ENCODE measurements at places on chromosomes 4 and X.

DNA sequence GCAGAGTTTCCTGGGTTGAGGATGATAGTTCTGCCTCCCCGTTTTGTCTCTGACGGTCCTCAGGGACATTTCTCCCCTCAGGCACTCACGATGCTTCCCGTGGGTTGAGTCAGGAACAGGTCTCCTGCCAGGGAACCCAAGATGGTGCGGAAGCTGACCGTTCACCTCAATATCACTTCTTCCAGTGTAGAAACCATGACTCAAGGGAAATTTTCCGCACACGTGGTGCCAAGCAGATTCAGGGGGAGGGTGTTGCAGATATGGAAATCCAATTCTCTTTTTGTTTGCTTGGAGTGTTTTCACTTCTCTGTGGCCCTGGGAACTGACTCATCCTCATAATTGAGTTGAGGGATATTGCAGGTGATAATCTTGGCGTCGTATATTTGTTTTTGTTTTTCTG lies 46.7 kb downstream of the CXorf49B start:
- no peak for DNase-seq

GRCh38 chr4:56981795-56982201 lies 3.1 kb downstream of the POLR2B start:
- DNase-seq: no peak

- DNase-seq: no peak
These were observed 775.3 kb upstream of the HS3ST1 start for GRCh38 chr4:12203945-12204344.

GRCh38 chr4:138758876-138759553 lies 256.6 kb upstream of the NOCT start:
- DNase-seq: no peak

DNA sequence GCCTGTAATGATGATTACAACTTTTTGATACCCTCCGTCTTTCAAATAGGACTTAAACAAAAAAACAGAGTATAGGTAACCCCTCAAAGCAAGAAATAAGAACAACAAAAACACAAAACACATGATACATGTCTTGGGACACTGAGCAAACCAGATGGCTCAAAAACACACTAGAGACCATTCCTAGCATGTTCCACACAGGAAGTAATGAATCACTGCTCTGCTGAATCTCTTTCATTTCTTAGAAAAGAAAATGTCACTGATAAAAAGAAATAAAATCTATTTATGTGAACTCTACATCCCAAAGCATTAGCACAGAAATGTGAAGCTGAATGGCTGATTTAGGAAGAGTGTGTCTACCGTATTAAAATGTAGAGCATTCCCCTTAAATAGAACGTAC lies 134.5 kb upstream of the IL15 start:
- no peak for DNase-seq

DNA sequence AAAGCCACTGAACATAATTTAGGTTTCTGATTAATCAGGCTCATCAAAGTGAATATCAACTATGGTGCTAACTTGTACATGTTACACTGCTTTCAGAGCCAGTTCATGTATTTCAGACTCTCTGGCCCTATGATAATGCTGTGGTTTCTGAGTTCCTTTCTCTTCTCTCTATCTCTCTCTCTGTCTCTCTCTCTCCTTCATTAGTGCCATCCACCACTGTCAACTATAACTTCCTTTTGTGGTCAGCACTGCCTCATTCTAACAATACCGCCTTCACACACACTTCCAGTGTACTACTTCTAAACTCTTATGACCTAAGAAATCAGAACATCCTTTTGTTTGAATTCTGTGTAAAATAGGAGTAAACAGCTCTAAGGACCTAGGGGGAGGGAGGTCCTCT lies 907.1 kb downstream of the RPA4 start:
- peak; percentile 9 for DNase-seq

DNA sequence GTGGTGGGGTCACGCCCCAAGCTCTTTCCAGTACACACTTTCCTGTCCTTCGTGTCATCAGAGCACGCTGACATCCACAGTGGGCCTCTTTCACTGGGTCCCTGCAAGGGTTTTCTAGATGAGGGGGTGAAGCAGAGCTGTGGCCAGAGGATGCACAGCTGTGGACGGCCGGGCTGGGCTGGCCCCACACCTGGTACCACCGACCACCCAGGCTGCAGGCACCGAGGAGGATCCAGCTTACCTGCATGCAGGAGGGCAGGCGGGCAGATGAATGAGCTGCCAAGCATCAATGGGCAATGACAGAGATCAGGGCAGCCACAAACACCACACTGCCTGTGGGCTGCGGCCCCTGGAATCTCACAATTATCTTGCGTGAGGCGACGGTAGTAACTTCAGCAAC lies 9.5 kb upstream of the GRPEL1 start:
- no peak for DNase-seq

- DNase-seq: no peak
These were observed 21.5 kb downstream of the RWDD4 start for GRCh38 chr4:183637461-183637860.

- DNase-seq: no peak
These were observed 191.6 kb downstream of the ANAPC10 start for GRCh38 chr4:144906181-144906925.

GRCh38 chr4:80197601-80198440 lies 518 bp downstream of the PRDM8 start:
- DNase-seq: no peak

DNA sequence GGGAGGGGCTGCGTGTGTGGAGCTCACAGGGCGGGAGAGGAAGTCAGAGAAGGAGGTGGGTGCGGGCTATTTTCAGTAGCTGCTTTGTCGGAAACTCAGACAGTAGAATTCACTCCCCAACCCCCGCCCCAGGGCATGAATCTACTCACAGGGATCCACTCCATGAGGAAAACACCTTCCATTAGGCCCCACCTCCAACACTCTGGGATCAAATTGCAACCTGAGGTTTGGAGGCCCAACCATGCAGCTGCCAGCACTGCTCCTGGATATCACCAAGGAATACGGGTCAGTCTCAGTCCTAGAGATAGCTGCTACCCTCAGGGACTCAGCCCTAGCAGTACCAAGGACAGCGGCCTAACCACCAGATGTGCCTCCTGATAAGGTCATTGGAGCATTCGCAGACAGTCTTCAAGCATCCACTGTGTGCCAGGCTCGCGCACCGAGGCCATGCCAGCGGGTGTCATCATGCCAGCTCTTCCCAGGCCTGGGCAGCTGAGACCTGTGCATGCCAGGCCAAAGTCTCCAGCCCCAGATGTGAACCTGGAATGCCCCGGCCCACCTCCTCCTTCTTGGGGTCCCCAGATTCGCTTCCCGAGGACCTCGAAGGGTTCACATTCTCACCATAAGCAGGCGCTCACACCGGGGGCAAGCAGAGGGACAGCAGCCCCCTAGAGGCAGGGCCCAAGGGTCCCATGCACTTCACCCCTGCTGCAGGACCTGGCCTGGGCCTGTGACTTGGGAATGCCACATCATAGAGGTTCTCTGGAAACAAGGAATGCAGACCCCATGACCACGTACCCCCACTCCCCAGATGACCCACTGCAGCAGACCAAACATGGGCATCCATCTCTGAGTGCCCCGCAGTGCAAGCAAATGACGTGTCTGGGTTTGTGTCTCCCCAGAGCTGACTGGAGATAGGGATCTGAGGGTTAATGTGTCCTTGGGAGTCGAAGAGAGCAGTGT lies 102.3 kb downstream of the ADRA2C start:
- peak; percentile 52 for DNase-seq

DNA sequence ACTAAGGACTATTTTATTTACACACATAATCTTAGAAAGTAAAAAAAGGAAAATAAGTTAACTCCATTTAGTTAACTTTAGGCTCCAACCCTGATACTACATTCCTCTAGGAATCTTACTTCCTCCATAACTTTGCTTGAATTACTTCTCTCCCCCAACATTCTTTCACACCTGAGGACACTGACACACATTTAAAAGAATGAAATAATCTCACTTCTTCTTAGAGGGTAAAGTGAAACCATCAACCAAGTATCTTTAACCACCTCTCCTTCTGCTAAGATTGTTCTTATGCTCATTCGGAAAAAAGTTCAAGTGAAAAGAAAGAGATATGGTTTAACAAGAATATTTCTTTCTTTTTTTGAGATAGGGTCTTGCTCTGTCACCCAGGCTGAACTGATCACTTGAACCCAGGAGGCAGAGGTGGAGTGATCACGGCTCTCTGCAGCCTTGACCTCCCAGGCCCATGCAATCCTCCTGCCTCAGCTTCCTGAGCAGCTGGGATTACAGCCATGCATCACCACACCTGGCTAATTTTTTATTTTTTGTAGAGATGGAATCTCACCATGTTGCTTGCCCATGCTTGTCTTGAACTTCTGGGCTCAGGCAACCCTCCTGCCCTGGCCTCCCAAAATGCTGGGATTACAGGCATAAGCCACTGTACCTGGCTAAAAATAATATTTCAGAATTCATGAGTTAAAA lies 28.5 kb downstream of the SLC25A4 start:
- no peak for DNase-seq

GRCh38 chrX:99301990-99302389 lies 1108.1 kb downstream of the PCDH19 start:
- peak; percentile 8 for DNase-seq

DNA sequence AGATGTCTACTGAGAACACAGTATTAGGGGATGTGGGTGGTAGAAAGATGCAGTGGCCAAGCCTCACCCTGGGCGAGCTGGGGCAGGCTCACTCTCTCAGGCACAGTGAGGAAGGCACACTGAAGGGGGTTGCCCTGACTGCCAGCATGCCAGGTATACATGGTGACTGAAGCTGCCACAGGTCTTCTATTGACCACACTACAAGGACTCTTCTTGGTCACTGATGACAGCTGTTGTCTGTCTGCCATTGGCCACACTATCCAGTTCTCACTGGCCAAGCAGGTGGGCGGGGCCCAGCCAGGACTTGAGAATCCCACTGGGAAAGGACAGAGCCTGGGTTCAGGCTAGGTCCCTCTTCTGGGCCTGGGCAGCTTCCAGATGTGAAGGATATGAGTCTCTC lies 39.7 kb upstream of the TBC1D14 start:
- no peak for DNase-seq

DNA sequence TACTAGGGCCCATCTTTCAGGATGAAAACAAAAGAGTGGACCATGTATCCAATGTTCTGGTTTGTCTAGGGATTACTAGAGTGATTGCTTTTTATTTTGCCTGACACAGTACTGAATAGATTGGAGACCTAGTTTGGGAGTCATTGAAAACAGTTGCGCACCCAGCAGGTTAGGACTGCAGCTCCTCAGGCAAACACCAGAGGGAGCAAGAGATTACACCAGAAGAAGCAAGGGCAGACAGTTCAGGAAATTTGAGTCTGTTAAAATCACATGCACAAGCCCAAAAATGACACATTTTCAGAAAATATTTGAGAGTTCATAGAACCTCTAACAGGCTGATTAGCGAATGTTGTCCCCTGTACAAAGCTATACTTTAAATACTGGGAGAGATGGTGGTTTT lies 55.6 kb downstream of the CYLC1 start:
- DNase-seq: peak; percentile 3

- DNase-seq: no peak
These were observed 121.5 kb downstream of the ANK2 start for GRCh38 chr4:113170805-113171468.

DNA sequence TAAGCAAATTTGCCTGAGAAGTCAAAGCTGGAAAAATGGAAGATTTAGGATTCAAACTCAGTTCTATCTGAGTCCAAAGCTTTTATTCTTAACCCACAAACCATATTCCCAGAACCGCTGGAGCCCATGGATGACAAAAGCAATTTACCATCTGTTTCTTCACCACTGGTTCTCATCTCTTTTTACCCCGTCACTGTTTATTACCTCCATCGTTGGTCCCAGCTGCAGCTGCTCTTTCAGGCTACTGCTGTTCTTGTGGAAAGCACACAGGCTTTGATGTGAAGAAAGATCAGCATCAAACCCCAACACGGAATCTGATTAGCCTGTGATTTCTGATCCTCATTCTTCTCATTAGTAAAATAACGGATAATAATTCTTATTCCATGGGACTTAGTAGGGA lies 9.5 kb downstream of the FBXO8 start:
- no peak for DNase-seq

GRCh38 chr4:156584100-156584499 lies 387.5 kb downstream of the PDGFC start:
- DNase-seq: no peak

DNA sequence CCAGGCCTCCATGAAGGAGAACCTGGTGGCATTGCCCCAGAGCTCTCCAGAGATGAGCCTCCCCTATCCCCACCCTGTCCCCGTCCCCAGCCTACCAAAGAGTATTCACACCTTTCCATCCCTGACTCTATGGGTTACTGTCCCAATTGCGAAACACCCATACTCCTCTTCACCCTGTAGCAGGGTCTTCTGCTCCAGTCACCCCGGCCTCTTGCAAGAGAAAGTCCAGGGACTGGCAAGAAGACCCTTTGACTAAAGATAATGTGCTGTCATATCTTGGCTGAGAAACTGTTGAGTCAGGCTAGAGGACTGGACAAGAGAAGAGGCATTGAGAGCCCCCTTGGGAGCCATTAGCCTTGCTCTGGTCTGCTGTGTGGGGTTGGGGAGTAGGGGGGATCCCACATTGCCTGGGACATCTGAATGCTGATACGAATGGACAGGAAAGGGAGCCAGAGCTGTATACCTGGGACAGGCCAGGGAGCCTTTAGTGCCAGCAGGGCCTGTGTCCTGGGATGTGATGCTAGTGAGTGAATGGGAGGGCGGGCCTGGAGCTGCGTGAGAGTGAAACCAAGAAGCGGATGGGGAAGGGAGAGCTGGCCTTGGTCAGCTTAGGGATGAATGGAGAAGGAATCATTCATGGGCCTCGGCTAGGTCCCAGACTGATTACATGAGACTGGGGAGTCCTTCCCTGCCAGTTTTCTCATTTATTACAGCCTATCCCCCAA lies 27.1 kb downstream of the NALF2 start:
- no peak for DNase-seq

GRCh38 chrX:39710776-39711175 lies 387.0 kb downstream of the BCOR start:
- DNase-seq: no peak

GRCh38 chrX:122787231-122787630 lies 396.8 kb upstream of the GRIA3 start:
- no peak for DNase-seq

- DNase-seq: no peak
These were observed 33.6 kb upstream of the TAPT1 start for GRCh38 chr4:16259889-16260246.

- peak; percentile 67 for DNase-seq
These were observed 109.9 kb upstream of the PTPN13 start for GRCh38 chr4:86484241-86484640.

GRCh38 chr4:1195891-1196401 lies 23.6 kb upstream of the SPON2 start:
- peak; percentile 3 for DNase-seq

DNA sequence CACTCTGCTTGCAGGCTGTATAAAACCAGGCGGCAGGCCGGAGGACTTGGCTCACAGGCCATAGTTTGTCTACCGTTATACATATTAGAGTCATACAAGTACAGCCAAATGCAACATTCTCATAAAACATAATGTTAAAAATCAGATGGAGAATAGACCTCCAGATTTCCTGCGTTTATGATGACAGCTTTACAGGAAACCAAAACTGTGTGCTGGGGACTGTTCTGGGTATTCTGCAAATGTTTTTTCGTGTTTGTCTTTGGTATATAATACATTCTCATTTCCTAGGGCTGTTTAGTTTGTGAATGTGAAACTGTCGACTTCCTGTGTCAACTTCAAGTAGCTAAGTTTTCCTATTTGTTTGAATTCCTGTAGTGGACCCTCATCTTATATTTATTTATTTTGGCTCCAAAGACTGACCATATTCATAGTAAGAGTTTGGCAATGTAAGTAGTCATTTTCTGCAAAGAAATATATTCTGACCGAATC lies 79.5 kb upstream of the FAM9C start:
- no peak for DNase-seq
